Fibroblast of pulmonary artery (primary cell): ENCODE measurements at places on chromosomes 3 and 15.
A peak's percentile ranks its signal among the peaks of the same experiment; 100 is the strongest.

DNA sequence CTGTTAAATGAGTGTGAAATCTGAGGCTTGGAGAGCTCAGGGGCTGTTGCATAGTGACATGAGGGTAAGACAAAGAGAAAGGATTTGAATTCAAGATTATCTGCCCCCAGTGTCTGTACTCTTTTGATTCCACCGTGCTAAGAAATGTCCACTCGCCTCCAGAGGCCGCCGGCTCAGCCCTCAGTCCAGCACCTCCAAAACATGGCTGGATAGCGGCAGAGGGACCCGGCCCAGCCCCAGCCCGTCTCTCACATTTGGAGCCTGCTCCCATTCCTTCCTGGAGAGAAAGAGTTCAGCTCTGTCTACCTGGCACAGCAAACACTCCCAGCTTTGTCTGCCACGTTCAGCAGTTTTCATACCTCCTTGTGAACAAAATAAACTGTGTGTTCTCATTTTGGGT lies 84.8 kb upstream of the IQSEC1 start:
- DNase-seq = no peak

- DNase-seq = no peak
Observed at GRCh38 chr15:90884719-90885431, 571 bp downstream of the FES start.

DNA sequence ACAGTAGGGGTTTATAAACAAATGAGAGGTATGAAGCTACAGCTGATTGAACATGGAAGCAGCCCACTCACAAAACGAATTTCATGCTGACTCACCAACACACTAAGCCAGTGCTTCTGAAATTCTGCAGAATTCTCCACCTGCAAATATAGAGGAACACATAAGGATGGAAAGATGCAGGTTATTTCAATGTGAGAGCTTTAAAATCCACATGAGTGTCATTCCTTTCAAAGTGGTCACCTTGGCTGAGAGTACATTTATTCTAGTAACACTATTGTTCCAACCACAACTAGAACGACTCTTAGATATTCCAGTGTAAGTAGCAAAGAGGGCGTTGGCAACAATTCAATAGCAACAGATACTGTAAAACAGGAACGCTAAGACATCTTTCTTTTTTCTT lies 189.9 kb upstream of the TSC22D2 start:
- no peak for DNase-seq

GRCh38 chr3:2802429-2802828 lies 307.7 kb downstream of the IL5RA start:
- no peak for DNase-seq

- DNase-seq = no peak
Observed at GRCh38 chr3:112074006-112074405, 12.2 kb upstream of the C3orf52 start.

DNA sequence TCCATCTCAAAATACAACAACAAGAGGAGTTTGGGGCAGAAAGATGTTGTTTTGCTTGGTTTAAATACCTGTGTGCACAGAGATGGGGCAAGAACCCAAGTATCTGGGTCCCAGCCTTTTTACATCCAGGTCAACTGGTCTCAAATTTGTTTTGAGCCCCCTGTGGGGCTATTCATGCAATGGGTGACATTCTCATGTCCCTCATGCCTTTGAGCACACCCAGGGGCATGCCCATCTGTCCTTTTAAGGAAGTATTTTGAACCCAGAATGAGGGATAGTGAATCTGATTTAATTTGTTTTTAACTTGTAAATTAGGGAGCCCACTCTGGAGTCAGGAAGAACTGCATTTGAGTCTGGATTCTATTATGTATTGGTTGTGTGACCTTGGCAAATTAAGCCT lies 14.8 kb downstream of the ABCF3 start:
- DNase-seq = no peak

DNA sequence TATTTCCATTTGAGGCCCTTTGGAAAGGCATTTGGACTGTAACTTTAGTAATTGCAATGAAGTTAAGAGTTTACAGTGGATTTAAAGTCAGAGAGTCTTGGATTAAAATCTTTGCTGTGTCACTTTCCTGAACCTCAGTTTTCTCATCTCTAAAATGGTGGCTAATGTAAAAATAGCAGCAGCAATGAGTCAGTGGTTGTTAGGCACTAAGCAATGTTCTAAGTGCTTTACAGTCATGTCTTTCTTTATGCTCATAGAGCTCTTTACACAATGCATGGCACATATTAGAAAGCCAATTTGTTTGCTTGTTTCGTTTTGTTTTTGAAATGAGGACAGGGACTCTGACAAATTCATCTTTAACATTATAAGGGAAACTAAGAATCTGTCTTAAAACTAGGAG lies 222.7 kb upstream of the DNAJC19 start:
- DNase-seq = no peak

GRCh38 chr15:93118904-93119303 lies 29.9 kb upstream of the RGMA start:
- DNase-seq = no peak

DNA sequence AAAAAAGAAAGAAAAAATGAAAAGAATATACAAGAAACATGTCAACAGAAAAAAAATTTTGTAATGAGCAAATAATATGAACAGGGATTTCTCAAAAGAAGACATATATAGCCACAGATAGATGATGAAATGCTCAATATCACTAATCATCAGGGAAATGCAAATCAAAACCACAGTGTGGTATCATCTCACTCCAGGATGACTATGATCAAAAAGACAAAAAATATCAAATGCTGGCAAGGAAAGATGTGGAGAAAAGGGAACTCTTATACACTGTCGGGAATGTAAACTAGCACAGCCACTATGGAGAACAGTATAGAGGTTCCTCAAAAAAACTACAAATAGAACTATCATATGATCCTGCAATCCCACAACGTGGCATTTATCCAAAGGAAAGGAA lies 94.1 kb downstream of the C3orf70 start:
- no peak for DNase-seq

DNA sequence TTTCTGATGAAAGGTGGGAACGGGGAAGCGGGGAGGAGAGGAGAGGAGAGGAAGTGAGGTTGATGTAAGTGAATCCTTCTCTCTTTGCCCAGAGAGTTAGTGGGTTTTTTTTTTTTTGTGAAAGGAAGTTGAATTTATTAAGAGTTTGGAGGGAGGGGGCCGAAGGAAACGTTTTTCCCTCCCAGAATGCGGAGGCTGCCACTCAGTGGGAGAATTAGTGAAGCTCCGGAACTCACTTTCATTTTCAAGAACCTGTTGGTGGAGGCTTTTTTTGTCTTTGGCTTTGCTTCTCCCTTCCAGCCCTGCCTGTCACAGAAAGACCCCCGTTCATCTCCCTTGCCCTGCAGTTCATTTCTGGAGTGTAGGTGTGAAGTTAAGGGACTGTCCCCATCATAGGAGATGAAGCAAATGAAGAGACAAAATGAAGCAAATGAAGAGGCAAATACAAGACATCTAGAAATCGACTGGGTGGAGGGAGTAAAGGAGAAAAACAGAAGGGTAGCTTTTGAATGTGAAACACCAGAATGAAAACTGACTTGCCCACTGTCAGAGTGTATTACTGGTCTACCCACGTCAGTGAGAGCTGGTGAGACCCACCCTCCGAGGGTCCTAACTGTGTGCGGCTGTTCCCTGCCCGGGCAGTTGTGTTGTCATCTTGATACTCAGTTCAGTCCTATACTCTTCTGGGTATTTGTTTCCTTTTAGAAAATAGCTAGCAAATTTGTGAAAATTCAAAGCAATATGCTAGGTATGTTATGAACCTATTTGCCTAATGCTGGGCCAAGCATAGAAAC lies 91.5 kb downstream of the ITPR1 start:
- peak; percentile 73 for DNase-seq

DNA sequence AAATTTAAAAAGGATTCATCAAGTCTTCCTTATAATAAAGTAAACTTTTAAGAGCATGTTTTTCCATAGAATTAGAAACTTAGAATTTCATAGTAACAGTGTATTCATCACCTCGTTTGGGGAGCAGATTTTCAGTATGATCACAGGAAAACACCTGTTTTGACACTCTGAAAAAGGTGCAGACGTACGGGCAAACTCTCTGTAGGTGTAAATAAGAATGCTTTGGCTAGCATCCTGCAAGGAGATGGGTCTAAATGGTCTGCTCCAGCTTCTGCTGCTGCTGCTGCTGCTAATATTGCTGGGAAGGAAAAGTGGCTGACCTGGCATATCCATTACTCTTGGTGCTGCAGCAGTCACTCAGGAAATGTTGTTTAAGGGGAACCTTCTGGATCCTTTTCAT lies 66.0 kb downstream of the MBNL1 start:
- DNase-seq = no peak

GRCh38 chr3:14042680-14043079 lies 82.0 kb downstream of the CHCHD4 start:
- DNase-seq = peak; percentile 19

GRCh38 chr3:170713653-170714052 lies 127.8 kb upstream of the SLC7A14 start:
- no peak for DNase-seq

- no peak for DNase-seq
Observed at GRCh38 chr3:75144406-75144805, 519.7 kb upstream of the FRG2C start.

GRCh38 chr3:123809597-123809996 lies 74.5 kb downstream of the MYLK start:
- DNase-seq = peak; percentile 84
